SW 1271 (cell line): ENCODE measurements at places on chromosomes 13 and 19.

DNA sequence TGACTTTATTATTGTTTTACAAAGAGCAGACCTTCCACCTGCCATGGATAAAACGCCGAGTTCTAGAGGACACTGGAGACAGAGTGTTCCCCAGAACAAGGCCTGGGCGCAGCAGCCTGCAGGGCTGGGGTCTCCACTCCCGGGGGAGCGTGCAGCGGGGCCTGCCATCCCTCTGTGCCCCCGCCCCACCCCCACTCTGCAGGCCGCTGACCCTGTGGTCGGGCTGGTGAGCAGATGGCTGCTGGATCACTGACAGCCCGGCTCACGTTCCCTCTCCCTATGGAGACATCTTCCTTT is 8.6 kb upstream of the PTBP1 start:
- no peak for DNase-seq

DNA sequence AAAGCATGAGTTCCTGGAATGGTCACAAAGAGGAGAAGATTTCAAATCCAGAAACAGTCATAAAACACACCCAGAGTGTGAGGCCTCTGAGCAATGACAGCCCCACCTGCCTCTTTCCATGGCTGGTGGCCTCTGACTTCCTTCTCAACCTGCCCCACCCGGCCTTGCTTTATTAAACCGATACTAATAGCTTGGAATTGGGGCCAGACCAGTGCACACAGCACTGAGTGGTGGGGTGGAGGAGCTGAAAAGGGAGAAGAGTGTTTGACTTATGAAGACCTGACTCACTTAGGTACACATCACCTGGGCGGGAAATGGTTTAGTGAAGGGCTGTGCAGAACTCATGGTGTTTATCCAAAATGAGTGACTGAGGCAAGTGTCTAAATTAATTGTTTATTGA is 20.7 kb upstream of the CEACAM6 start:
- DNase-seq, result no peak

GRCh38 chr13:91105270-91105669 is 242.2 kb upstream of the MIR17HG start:
- no peak for DNase-seq

- DNase-seq, result no peak
These were observed 97.6 kb upstream of the DACH1 start for GRCh38 chr13:71964491-71965100.

- no peak for DNase-seq
These were observed 418 bp downstream of the ZNF444 start for GRCh38 chr19:56141417-56141993.

DNA sequence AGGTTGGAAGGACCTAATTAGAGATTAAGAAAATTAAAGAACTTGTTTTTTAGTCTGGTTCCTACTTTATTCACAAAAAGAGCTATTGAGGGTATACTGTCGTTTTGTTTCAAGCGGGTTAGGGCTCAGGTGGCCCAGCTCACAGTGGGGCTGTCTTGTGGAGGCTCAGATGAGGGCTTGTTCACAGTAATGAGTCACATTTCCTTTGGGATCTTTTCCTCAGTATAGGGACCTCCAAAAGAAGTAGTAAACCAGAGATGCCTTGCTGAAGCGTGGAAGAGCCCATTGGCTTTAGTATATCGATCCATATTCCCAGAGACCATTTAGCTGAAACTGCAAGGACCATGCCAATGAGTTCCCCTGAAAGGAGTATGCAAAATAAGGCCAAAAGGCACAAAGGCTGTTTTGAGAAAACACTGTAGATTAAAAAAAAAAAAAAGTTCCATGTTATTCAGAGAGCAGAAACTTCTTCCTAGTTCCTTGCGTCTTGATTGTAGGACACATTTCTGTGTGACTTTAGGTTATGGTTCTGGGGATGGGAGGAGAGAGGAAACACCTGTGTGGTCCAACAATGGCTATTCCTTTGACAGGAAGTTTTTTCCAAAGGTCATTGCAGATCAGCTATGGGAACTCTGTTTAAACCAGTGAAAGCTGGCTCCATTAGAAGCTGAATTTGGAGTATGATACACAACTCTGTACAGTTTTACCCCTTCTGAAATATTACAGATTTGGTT is 32.8 kb upstream of the GPI start:
- no peak for DNase-seq
